ENCODE measurements at places on chromosomes 3 and 15. TPM values are rescaled to one million over a fixed set of nuclear protein-coding genes. Genes with fewer than 3 reads are reported as not detected.

Gene EIF4E3
- 0.46 TPM for total RNA-seq

Gene DPH3
- total RNA-seq = 25.1 TPM

Gene ALPK3
- 9.1 TPM for total RNA-seq

Gene FURIN
- total RNA-seq = 90.3 TPM

Gene SCN11A
- total RNA-seq = not detected
